Chondrocyte (in vitro differentiated cells): ENCODE measurements at places on chromosomes 4 and X. TPM values are rescaled to one million over a fixed set of nuclear protein-coding genes. Genes with fewer than 3 reads are reported as not detected.

GRCh38 chrX:131477498-131477897 is 66.4 kb upstream of the OR13H1 start:
- no peaks in the 10 kb centered on the region for H3K4me1 ChIP-seq
- DNase-seq = no peak
- no peak overlapping the region for H3K4me3 ChIP-seq
- peaks cover 17% of the 10 kb centered on the region for H3K36me3 ChIP-seq
- no peak overlapping the region for H3K27ac ChIP-seq

GRCh38 chr4:95596676-95597075 is 47.9 kb upstream of the UNC5C start:
- no peaks in the 10 kb centered on the region for H3K36me3 ChIP-seq
- H3K4me1 ChIP-seq = no peaks in the 10 kb centered on the region
- no peak overlapping the region for H3K27ac ChIP-seq
- DNase-seq = no peak
- H3K27me3 ChIP-seq = no peaks in the 10 kb centered on the region

DNA sequence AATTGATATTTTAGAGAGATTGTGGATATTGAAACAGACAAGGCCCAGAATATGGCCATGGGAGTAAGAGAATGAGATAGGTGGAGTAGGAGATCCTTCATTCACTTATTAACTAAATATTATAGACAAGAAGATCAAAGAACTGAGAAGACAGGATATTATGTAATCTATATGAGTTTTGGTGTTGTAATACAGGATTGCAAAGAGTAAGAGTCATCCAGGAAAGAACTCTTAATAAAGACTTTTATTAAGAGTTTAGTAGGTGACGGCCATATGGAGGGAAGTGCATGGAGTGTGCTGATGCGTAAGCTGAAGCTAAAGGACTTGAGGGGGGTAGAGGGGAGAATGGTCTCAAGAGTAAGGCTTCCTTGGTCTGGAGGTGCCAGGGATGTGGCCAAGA is 153.7 kb downstream of the VEGFC start:
- H3K27ac ChIP-seq = no peak overlapping the region
- H3K27me3 ChIP-seq = peaks cover 9% of the 10 kb centered on the region
- H3K4me1 ChIP-seq = no peaks in the 10 kb centered on the region
- no peak for DNase-seq

DNA sequence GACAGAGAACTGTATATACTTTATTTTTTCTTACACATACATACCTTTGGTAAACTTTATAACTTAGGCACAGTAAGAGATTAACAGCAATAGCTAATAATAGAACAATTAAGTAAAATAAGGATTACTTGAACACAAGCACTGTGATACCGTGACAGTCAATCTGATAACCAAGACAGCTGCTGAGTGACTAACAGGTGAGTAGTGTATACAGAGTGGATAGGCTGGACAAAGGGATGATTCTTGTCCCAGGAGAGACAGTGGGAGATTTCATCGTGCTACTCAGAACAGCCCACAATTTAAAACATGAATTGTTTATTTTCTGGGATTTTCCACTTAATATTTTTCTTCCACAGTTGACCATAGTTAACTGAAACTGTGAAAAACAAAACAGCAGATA is 411.8 kb downstream of the PPP1R2C start:
- no peak overlapping the region for H3K4me3 ChIP-seq
- no peaks in the 10 kb centered on the region for H3K36me3 ChIP-seq
- H3K4me1 ChIP-seq = no peaks in the 10 kb centered on the region
- DNase-seq = no peak
- peaks cover 5% of the 10 kb centered on the region for H3K27me3 ChIP-seq
- no peak overlapping the region for H3K27ac ChIP-seq

The PYURF gene
- total RNA-seq = 54.9 to 59.9 TPM (median 59.5 TPM) in 3 replicates
